ENCODE measurements at places on chromosomes 1 and 21.

GRCh38 chr1:234962340-234962989 lies 166.2 kb downstream of the TOMM20 start:
- DNase-seq, result no peak

GRCh38 chr1:225514671-225515081 lies 86.8 kb upstream of the LBR start:
- no peak for DNase-seq

DNA sequence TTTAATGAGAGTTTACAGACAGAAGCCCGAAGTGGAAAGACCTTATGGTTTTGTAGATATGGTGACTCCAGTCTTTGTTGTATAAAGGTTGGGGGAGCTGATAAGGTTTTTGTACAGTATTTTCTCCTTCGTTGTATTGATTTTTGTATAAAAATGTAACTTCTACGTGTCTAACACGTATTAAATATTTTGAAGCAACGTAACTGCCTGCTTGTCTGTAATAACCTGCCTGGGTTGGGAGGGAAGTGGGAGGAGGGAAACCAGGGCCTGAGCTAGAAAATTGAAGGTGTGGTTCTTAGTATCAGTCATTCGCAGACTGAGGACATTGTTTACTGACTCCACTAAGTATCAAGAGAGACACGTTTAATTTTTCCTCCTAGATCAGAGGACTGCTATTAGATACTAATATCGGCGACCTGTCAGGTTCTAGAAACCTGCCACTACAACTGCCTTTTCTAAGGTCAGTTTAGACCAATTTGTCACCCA lies 2.2 kb downstream of the IER5 start:
- DNase-seq, result no peak

DNA sequence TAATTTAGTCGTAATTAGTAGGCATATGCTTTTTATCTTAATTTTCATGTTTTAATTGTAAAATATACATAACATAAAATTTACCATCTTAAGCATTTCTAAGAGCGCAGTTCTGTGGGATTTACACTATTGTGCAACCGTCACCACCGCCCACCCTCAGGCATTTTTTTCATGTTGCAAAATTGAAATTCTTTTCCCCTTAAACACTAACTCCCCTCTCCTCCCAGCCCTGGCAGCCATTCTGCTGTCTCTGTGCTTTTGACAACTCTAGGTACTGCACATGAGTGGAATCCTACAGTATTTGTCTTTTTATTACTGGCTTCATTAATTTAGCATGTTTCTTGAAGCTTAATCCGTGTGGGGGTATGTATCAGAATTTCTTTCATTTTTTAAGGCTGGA lies 7.8 kb downstream of the PIK3CD start:
- DNase-seq, result no peak

DNA sequence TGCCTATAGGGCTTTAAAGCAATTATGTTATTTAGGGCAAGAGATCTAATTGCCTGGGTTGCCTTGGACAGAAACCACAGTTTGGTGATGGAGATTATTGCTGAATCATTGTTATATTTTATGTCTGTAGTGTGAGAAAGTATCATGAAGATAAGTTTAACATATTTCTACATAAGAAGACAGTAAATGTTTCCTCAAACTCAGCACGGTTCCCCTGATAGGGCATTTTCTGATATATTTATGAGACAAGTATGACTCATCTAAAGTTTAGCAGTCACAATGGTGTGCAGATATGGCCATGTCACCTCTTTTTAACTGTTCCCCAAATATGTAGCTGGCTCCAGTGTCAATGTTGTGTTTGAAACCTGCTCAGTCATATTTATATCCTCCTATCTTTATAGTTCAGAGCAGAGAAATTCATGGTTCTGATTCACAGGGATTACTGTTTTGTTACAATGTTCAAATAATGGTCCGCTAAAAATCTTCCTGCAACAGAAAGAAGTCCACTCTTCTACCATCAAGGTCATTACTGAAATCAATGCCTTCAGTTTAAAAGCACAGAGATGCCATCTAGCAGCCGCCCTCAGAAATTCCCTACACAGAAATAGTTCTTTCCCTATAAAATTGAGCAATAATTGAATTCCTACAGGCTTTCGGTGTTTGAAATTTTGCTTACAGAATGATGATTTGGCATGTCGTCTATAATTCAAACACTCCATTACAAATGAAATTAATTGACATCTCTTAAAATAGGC lies 3.7 kb downstream of the OLFM3 start:
- DNase-seq, result no peak

GRCh38 chr1:63877816-63878215 lies 104.0 kb downstream of the ROR1 start:
- no peak for DNase-seq

DNA sequence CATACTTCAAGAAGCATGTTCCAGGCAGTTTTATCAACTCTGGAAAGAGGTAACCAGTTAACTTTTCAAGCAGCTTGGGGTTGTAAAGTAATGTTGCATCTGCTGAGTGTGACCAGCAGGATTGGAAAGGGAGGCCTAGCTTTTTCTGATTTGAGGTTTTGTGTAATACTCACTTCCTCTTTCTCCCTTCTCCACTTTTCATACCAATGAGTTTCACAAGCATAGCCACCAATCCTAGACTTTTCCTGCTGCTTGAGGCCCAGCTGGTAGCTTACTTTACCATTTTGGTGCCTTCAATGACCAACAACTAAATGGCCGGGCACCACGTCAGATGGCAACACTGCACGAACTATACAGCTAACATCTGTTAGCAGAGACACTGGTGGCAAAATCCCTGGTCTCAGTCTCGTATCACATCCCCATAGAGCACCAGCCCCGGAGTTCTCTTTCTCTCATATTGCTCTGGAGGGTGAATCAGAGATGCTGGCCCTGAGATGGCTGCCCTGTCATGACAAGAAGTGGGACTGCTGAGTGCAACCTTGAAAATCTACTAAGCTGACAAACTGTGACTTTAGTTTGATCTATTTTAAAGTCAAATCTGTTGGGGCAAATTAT lies 14.8 kb upstream of the GPR88 start:
- DNase-seq, result no peak

DNA sequence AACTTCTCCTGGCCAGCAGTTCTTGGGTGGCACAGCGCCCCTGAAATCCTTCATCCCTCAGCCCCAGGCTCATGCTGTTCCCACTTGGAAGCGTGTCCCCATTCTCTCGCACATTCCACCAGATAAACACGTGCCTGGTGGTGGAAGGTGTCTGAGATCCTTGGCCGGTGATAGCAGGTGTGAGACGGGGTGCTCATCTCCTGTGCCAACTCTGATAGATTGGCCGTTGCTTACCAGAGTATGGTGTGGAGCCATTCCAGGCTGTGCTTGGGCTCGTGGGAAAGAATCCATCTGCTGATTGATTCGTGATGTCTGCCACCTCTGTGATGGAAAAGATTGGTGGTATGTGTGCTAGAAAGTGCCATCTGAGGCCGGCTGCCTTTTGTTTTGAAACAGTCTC lies 22.2 kb downstream of the ACTL8 start:
- no peak for DNase-seq

DNA sequence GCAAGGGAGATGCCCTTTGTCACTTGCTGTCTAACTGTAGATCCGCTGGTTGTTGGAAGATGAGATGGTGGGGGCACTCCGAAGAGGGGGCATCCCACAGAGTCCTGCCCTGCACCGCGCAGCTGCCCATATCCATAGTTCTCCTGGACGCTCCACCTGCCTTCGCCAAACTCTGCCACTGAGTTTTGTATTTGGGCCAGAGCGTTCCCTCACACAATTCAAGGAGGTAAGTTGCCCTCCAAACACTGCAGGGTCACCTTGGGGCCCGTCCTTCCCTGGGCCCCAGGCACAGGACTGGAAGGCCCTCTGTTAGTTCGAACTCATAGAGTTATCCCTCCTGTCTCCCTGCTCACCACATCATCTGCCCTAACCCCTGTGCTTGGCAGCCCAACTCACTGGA lies 22.1 kb downstream of the HYI start:
- no peak for DNase-seq

DNA sequence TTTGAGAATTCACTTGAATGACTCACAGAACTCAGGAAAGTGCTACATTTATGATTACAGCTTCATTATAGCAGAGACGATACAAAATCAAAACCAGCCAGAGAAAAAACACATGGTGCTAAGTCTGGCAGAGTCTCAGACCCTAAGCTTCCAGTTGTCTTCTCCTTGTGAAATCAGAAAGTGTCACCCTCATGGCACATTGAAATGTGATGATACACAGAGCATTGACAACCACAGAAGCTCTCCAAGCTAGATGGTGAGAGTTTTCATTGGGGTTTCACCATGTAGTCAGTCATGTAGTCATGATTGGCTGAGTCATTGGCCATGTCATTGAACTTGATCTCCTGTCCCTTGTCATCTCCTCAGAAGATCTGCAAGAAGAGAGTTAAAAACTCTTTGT lies 526.6 kb downstream of the MRPL39 start:
- no peak for DNase-seq

DNA sequence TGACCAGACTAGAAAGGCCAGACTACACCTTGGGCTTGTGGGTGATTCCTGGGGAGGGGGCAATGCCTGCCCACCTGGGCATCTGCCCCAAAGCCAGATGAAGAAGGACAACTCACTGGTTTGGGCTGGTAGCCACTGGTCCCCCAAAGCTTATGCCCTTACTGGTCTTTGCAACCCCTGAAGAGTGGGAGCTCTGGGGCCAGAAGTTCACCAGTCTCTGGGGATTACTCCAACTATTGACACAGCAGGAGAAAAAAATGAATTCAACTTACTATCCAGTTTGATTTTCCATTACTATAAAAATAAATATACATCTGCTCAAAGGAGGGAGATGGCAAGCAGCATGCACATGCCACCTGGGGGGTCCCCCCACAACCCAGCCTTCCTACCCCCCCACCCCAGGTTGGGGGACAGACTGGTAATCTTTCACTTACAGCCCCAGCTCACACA lies 2.6 kb downstream of the AHDC1 start:
- DNase-seq, result no peak

DNA sequence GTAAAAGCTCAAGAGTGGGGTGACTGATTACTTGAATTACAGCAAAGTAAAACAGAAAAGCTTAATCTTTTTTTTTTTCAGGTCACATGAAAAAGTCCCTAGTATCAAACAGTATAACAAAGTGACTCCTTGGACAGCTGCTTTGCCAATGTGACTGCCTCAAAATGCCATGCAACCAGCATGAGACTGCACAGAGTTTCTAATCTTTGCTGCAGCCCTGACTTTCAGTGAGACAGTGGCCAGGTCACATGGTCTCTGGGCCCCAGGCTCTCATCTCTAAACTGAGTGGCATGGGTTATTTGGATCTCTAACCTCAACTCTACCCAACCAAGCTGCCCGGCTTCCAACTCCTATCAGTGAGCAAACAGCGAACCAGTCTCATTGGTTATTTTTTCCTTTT lies 169.0 kb downstream of the VAV3 start:
- DNase-seq, result no peak

DNA sequence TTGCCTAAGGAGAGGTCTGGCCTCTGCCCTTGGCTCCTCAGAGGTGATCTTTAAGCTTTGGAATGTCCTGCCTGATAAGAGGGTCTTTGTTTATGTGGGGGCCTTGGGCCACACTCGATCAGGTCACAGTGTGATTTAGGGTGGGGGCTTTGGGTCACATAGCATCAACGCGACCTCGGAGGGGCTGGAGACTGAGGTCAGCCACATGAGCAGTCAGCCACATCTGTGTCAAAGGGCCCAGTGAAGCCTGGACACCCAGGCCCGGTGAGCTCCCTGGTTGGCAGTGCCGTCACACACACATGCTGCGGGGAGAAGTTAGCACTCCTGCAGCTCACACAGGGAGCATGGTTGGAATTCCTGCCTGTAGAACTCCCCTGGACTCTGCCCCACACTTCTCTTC lies 345.0 kb downstream of the NPHP4 start:
- DNase-seq, result no peak

DNA sequence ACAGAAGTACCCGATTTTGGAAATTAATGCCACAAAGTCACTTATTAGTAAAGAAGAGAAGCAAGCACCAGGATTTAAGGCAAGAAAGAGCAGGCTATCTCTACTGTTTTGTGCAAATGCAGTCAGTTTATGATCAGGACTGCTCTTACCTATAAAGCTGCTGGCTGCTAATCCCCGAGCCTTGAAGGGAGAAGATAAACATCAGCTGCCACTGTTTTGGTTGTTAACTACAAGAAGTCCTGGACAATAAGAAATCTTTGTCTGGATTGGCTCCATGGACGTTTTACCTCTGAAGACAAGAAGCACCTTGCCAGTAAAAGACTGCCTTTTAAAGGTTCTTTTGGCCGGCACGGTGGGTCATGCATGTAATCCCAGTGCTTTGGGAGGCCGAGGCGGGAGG lies 21.4 kb downstream of the FRRS1 start:
- DNase-seq, result no peak

DNA sequence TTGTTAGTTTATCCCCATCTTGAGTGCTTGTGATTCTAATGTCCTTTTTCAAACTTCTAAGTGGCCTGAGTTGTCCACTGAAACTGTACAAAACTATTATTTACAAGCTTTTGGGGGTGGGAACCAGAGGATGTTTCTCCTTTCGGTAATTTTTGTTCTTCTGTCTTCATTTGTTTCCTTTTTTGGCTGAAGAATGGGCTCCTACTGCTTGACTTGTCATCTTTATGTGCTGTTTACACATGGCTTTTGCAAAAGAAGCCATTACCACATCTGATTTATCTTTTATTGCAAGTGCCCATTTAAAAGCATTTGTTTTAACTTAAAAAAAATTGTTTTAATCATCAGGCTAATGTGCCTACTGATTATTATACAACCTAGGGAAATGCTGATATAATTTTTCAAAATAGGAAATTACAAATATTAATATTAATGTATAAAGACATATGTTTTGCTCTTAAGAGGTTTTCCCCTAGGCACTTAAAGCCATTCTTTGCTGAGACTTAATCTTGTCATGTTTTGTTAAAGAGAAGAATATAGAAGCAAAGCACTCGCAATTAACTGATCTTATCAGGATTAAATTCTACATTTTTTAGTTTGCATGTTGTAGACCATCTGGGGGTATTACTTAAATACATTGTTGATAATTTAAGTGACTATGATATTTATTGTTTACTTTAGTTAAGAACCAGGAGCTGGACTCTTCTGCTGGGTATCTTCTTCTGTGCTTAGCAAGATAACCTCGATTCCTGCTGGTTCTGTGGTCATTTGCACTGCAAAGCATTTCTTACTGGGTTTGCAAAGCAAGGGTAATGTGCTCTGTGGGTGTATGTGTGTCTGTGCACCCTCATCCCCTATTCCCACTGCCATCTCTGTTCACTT lies 40.1 kb downstream of the TMEM200B start:
- no peak for DNase-seq

DNA sequence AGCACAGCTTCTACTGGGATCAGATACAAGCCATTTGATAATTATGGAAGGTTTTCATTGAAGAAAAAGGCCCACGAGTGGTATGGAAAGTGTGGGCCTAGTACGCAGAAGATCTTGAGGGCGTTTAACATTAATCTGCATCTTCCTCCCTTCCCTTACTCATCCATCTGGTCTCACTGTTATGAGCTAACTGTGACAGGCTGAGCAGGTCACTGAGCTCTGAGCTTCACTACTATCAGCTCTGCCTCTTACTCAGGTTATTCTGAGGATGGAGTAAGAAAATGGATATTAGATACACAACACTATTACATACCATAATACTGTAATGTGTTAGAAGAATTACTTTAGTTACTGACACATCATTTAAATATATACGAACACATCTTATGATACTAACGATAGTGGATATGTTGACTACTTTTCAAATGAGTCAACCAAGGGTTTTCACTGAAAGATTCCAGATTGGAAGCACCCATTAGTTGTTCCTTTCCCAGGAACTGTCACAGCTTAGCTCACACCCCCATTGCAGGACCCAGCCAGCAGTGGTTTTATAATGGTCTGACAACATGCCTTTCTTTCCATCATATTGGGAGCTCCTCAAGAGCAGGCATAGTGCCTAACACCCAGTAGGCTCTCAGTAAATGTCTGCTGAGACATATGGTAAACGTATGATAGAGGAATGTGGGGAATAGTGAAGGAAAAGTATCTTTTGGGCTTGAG lies 97.8 kb upstream of the C8B start:
- no peak for DNase-seq

Measured in NCI-H2081 treated with DMSO at 0.1 percent for 48 hours (cell line).